Stimulated activated CD4-positive, alpha-beta T cell treated with anti-CD3 and anti-CD28 coated beads, Interleukin-15, amount 100 ng/mL, for 1 hour (primary cell): ENCODE measurements at places on chromosomes 5 and 9.
A peak's percentile ranks its signal among the peaks of the same experiment; 100 is the strongest.

GRCh38 chr9:110580850-110581249 lies 1.3 kb upstream of the SVEP1 start:
- no peak for DNase-seq

GRCh38 chr5:163978897-163979296 lies 473.5 kb downstream of the MAT2B start:
- DNase-seq, result no peak

- no peak for DNase-seq
Observed at GRCh38 chr9:135505406-135506187, 5.1 kb downstream of the MRPS2 start.

DNA sequence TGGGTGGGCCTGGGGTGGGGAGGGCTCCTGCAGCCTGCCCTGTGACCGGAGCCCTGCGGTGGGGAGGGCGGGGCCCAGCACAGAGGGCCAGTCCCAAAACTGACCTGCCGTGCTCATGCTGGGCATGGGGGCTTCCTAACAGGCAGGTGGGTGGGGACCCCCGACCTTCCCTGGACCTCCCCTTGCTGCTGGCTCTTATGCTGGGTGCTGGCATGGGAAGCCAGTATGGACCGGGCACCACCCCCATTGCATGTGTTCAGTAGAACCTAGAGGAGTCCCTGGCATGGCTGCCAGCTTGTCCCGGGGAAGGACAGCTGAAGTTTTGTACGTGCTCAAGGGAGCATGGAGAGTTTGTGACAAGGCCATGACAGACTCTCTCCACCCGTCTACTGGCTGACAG lies 37.1 kb downstream of the WNK2 start:
- no peak for DNase-seq

DNA sequence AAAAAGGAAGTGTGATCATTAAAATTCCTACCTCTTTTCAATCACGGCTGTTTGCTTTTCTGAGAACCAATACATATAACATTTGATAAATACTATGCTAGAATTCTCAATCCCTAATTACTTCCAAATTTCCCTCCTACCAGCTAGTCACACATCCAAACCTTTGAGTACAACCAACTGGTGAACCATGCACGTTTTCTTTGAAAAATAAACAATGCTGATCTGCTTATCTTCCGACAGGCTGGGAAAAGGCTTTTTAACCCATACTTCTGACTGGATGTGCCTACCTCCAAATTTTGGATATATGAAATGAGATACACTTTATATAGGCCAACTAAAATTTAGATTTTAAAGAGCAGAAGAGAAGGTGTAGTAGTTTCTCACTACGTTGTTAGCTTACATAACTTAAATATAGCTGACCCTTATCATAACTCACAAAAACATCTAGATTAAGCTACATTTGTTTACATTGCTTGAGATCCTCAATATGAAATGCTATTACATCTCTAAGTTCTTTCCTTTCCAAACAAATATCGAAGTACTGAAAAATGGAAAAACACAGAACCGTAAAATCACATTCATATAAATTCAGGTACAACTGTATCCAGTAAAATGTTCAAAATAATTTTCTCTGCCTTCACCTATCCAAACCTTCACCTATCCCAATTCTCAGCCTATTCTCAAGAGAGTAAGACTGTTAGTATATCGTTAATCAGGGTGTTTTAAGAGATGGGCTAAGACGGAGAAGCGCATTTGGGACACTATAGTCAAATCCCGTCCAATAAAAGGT lies 2.1 kb downstream of the NR3C1 start:
- DNase-seq, result no peak

GRCh38 chr5:146068206-146068605 lies 37.2 kb downstream of the PLAC8L1 start:
- no peak for DNase-seq

GRCh38 chr5:131264451-131265099 lies 722 bp downstream of the CDC42SE2 start:
- DNase-seq, result peak; percentile 16

DNA sequence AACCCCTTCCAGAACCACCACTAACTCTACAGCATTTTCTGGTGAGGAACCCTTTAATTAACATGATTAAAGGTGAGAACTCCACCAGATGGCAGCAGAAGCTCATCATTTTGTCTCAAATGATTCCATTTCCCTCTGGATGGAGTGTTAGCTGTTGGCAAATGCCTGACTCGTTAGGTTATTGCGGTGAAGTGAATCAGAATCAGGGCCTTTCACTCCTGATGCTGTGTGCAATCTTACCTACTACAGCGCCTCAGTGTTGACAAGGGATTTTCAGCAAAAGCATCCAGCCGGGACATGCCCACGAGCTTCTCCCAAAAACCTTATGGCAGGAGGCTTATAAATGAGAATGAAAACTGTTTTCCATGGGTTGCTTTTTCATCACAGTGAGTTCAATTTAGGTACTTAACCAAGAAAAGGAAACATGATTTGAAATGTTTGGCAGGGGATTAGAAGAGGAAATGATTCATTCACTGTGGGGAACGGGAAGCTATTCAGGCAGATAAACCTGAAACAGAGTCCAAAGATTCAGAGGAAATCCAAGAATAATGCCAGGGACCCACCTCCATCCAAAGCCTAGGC lies 48.0 kb upstream of the CAST start:
- no peak for DNase-seq

- no peak for DNase-seq
Observed at GRCh38 chr5:162067162-162067561, 411 bp upstream of the GABRG2 start.

GRCh38 chr9:34520505-34521385 lies 2.0 kb downstream of the ENHO start:
- no peak for DNase-seq

DNA sequence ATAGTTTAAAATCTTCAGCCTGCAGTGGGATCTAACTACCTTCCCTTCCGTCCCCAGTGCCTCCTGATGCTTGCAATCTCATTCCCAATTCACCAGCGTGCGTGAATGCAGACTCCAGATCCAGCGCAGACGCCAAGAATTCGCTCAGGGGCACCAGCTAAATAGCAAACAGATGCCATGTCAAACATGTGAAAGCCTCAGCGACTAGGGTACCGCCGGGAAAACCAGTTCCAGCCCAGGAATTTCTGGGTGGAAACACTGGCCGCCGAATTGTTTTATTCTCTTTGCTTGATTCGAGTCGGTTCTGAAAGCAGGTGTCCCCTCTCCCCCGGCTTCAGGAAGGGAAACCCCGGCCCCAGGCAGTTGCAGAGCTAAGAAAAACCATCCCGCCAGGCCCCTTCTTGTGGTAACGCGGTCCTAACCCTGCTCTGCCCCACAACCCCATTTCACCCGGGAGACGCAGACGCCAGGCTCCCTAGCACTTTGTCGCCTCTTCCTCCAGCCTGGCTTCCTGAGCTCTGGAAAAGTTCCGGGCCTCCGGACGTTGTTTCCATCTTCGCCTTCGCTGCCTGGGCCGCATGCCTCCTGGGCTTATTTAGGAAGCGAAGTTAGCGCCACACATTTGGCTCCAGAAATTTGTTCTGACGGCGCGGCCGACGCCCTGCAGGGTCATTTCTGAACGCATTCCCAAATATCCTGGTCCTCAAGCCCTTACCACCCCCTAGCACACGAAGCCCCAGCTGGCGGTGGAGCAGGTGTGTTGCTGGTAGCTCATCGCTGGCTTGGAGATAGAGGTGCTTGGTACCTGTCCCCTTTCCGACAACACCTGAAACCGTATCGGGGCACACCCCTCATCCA lies 665 bp upstream of the LVRN start:
- DNase-seq, result no peak

GRCh38 chr9:8845808-8846207 lies 1046.2 kb upstream of the DMAC1 start:
- DNase-seq, result no peak

GRCh38 chr5:144103611-144104485 lies 66.6 kb downstream of the YIPF5 start:
- no peak for DNase-seq

- no peak for DNase-seq
Observed at GRCh38 chr9:124499216-124499615, 8.0 kb downstream of the NR5A1 start.

DNA sequence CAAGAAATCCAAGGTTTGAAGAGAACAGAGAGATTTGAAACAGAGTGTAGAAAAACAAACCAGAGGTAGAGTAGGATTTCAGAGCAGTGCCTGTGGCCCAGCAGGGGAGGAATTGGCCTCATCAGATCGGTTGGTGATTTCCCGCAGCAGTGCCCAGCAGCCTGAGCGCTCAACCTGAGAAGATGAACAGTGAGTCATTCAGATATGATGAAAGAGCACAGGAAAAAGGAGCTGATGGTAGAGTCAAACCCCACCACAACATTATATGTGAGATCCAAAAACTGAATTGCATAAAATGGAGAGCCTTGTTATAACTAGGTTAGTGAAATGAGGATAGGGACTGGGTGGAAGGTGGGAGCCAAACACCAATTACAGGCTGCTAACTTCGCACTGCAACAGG lies 248.9 kb downstream of the PIK3R1 start:
- peak; percentile 18 for DNase-seq

- no peak for DNase-seq
Observed at GRCh38 chr5:143676802-143677201, 135.2 kb upstream of the HMHB1 start.

- no peak for DNase-seq
Observed at GRCh38 chr5:122761115-122761514, 13.8 kb upstream of the SNX2 start.

GRCh38 chr5:146426853-146427618 lies 20.1 kb upstream of the TCERG1 start:
- no peak for DNase-seq

DNA sequence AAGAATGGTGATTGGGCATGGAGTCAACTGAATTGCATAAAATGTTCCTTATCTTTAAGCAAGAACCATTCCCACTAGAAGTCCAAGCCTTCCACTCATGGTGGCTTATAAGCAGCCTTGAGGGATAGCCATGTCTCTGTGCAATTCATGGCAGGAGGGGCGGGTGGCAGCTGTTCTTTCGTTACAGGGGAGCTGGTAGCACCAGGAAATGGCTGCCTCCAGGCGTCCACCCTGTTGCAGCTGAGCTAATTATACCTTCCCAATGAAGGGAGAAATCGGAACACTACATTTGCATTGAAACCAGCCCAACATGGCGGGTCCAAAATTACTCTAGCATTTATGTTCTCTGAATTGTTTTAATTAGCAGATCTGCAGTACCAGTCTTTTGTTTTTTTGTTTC lies 289.8 kb downstream of the NTRK2 start:
- DNase-seq, result no peak

DNA sequence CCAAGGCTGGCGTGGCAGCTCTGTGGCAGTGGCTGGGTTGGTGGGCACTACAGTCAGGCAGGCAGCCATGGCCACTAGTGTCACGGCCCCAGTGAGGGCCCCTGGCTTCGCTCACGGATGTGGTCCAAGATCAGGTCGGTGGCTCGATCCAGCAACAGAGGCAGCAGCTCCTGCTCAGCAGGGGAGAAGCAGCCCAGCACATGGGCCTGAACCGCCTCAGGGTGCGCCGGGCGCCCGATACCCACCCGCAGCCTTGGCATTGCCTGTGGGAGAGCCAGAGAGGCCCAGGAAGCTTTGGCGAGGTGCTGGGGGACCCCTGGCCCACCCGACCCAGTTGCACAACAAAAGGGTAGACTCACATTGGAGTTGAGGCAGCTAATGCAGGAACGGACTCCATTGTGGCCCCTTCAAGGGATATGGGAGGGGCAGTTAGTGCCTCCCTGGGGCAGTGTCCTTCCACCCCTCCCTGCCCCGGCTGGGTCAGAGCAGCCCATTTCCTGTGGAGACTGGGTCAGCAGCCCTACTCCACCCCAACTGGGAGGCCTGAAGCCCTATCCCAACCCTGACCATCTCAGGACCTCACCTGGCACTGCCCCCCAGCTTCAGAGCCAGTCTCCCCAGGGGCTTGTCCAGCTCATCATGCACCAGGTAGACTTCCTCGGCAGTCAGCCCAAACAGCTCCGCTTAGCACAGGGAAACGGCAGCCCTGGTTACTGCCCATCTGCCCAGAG lies 1.3 kb downstream of the PTRH1 start:
- DNase-seq, result no peak

DNA sequence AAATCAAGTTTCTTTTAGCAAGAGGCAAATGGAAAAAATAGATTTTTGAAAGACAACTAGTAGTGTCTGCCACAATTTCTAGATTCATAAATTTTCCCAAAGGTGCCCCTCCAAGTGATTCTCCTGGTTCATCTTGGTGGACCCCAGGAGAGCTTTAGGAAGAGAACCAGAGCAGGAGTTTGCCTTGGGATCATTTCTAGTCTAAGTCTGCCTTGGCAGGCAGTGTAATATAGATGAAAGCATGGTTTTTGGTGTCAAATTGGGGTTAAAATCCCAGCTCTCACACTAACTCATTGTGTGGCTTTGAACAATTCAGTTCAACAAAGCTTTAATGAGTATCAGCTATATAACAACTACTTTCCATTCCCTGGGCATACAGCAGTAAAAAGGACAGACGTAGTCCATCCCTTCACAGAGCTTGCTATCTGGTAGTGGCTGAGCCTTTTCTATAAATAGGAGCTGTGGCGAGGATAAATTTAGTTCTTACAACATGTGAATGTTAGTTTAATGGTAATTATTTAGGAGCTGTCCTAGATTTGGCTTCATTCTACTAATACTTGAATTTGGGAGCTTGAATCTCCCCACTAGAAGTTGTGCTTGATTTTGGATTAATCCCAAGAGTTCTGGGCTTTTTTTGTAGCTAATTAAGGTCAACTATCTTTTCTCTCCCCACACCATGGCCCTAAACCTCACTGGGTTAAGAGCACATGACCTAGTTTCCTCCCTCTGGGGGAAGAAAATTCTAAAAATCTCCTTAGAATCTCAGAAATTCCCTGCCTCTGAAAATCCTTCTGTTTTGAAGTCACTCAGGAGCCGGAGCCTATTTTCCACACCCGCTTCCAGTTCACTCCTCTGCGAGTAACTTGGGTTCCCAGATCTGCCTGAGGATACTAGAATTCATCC lies 197.8 kb downstream of the PCSK1 start:
- no peak for DNase-seq

GRCh38 chr5:179866241-179867078 lies 7.8 kb upstream of the MRNIP start:
- DNase-seq, result no peak

GRCh38 chr5:115575167-115576070 lies 26.9 kb downstream of the TICAM2 start:
- DNase-seq, result no peak

- no peak for DNase-seq
Observed at GRCh38 chr9:120032639-120033038, 547.3 kb downstream of the CDK5RAP2 start.
